ENCODE measurements at places on chromosomes 3 and 15.
A peak's percentile ranks its signal among the peaks of the same experiment; 100 is the strongest.

- DNase-seq, result no peak
Observed at GRCh38 chr3:134699141-134699711, 48.4 kb upstream of the KY start.

- peak; percentile 47 for DNase-seq
Observed at GRCh38 chr3:124174910-124175874, 183.3 kb upstream of the ROPN1 start.

- DNase-seq, result no peak
Observed at GRCh38 chr3:152209776-152210175, 59.0 kb upstream of the MBNL1 start.

- DNase-seq, result no peak
Observed at GRCh38 chr15:57485869-57486268, 105.8 kb upstream of the MYZAP start.

DNA sequence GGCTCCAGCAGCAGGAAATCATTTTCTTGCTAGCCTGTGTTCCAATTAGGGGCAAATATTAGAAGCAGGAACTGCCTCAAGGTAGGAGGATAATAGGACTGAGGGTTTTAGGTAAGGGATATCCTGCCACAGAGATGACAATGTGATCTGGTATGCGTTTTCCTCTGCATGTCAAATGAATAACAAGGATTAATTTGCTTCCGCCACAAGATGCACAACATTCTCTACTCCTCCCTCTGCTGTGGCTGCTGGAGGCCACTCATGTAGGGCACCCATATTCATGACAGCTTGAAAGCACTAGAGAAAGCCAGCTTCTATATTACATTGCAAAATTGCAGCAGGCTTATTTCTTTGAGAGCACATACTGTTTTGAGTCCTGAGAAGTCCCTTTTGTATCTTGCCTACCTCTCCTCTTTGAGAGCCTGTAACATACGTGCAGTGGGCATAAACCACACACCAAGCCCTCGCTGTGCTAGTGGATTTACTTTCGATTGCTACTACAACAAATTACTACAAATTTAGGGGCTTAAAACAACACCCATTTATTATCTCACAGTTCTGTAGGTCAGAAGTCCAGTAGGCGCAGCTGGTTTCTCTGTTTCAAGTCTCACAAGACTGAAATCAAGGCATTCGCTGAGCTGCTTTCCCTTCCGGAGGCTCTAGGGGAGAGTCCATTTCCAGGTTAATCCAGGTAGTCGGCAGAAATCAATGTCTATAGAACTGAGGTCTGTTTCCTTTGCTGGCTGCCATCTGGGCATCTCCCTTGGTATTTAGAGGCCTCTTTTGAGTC, 5.9 kb upstream of the CD47 start:
- no peak for DNase-seq

- DNase-seq, result no peak
Observed at GRCh38 chr15:61796056-61796455, 264.2 kb downstream of the VPS13C start.

- DNase-seq, result no peak
Observed at GRCh38 chr3:168364967-168365366, 269.2 kb upstream of the GOLIM4 start.

- DNase-seq, result no peak
Observed at GRCh38 chr3:183324083-183324482, 71.0 kb downstream of the B3GNT5 start.

All from COR-L47 (cell line).